ENCODE measurements at places on chromosomes 5 and 9.
A peak's percentile ranks its signal among the peaks of the same experiment; 100 is the strongest.

DNA sequence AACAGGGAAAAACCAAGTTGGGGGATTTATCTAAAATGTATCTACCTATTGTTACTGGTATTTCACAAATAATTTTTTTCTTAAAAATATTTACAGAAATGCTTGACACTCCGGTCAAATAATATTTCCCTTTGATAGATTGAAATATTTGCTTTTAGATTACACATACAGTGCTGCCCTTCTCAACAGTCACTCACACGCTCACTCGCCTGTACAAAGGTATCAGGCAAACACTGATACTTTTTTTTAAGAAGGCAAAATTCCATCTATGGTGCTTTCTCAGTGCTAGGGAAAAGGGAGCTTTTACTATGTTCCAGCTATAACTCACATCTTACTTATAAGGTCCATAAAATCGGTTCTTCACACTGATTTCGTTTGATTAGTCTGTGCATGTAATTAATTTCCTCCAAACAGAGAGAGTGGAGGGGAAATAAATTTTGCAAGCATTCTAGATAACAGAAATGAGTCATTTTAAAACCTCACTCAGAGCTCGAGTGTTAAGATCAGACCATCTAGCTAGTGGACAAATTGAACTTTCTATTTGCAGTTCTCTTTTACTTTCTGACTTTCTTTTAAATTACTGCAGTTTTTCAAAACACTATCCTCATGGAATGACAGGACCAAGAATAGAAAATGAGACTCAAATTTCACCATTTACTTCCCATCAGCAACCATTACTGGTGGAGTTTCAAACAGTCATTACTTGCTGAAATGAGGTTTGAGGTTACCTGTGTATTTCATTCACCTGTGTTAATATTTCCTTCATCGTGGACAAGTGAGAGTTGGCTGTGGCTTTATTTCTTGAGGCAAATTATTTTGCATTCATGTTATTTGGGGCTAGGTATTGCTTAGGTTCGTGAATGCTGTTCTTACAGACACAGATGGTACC is 273.2 kb downstream of the RAB3C start:
- DNase-seq, result no peak

DNA sequence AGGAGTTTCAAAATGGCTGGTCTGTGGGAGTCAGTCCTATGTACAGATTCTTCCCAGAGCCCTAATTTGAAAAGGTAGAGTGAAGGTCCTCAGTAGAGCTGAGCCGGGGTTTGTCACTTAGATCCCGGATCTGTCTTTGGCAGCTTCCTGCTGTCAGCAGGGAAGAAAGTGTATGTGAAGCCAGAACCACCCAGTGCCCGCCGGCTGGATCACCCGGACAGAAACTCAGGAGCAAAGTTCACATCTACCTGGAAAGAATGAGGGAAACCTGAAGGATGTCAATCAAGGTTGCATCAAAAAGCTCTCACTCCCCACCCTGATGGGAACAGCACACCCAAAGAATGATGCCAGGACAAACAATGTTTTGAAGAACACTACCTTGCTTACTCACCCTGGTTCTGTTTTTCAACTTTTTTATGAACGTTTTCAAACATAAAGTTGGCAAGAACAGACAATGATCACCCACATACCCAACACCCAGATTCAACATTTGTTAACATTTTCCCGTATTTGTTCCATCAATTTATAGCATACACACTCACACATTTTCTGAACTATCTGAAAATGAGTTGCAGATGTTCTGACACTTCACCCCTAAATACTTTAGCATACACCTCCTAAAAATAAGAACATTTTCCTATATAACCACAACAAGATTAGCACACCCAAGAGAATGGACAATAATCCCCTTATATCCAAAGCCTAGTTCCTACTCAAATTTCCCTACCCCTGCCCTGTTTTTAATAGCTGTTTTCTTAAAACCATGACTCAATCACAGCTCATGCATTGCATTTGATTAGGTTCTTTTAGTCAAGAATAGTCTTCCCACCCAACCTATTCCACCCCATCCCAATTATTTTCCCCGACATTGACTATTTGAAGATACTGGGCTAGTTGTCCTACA is 133.9 kb downstream of the LHFPL2 start:
- no peak for DNase-seq

DNA sequence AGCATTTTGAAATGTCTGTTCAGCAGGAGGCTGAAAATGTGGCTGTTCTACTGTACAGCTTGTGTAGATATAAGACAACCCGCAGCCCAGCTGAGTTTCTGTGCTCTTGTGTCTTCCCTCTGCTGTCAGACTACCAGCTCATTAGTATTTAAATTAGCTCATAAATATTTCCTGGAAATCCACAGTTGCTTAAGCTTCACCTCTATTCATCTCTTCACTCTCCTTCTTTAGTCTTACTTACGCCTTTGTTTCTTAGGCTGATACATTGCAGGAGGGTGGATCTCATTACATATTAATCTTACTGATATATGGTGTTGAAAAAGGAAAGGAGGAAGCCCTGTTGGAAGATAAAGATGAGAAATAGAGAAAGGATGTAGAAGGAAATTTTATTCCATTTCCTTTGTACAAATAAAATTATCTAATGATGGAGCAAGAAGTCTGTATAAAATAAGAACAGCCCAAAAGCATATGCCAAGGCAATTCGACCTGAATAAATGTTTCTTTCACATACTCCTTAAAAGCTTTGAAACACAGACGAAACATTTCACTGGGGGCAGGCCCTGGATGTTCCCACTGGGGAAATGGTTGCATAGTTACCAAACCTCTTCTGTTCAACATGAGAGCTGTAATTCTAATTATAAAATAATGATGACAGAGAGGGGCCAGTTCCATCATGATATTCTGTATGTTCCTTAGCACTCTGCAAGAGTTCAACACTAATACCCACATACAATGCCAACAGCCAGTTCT is 111.8 kb upstream of the APC start:
- DNase-seq, result no peak

DNA sequence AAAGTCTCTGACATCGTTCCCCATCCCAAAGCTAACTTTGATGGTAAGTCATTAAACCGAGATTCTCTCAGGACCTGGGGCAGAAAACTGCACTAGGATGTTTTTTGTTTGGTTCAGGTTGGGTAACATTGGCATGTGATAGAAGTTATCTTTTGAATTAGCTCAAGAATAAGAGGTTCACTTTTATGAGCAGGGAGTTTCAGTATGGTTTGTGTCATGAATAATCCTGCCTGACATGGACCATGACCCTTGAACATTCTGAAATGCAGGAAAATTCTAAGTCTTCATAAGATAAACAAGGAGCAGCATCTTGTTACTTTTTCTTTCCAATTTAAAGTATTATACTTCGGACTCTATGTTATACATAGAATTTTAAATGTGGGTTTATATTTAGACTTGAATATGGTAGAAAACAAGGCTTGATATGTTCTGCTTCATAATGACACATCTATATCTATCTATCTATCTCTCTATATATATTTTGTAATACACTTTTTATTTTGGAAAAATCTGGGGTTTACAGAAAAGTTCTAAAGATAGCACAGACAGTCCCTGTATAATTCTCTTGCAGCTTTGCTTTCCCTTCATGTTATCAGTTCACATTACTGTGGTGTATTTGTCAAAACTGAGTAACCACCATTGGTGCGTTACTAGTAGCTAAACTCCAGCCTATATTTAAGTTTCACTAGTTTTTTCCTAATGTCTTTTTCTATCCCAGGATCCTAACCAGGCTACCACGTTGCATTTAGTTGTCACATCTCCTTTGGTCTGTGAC is 102.7 kb upstream of the TAF11L2 start:
- no peak for DNase-seq

GRCh38 chr9:22175972-22176545 is 167.0 kb upstream of the CDKN2B start:
- DNase-seq, result no peak

DNA sequence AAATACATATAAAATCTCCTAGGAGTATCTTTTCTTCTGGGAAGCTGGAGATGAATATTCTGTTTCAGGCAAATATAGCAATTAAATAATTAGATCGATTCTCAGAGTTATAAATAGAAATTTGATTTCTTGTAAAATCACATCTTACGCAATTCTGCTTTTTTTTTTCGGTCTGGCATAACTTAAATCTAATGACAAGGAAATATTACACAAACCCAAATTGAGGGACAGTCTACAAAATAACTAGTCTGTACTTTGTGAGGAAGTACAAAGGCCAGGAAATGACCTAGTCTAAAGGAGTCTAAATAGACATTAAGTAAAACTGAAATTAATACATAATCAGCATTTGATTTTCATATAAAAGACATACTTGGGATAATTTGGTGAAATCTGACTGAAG is 133.3 kb downstream of the KIAA0825 start:
- DNase-seq, result no peak

GRCh38 chr5:119454171-119454570 is 1.9 kb downstream of the HSD17B4 start:
- DNase-seq, result no peak

- no peak for DNase-seq
Observed at GRCh38 chr5:43193181-43193893, 1.3 kb downstream of the NIM1K start.

GRCh38 chr9:130746434-130747212 is 53.0 kb downstream of the EXOSC2 start:
- DNase-seq, result no peak

DNA sequence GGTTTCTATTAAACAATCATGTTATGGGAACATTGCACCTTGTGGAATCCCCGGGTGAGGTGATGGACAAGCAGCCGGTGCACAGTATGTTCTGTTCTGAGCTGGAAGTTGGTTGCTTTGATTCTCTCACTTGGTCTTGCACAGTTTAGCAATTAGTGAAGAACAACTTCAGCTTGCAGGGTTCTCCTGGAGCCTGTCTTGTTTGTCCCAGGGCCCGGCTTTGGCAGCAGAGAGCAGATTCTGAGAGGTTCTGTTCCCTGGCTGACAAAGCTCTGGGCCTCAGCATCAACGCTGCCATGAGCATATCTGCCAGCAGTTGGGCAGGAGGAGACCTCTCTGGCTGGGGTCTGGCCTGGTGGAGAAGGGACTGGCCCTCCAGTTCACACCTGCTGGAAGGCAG is 16.9 kb downstream of the GADD45G start:
- no peak for DNase-seq

DNA sequence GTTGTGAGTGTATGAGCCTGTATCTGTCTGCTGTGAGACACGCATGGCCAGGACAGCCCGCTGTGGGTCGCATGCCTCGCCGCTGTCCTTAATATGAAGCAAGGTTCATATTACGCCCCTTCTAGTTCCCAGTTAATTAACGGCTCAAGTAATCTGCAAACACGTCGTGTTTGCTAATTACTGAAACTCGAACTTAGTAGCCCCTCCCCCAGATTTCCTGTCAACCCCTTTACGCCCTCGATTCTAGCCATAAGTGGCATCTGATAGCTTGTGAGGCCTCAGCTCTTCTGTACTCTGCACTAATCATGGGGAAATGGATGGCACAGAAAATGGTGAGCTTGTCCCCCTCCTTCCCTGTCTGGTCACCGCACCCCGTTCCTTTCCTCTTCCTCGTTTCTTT is 116.9 kb upstream of the OTULINL start:
- no peak for DNase-seq

GRCh38 chr5:169001394-169001793 is 299.5 kb downstream of the SLIT3 start:
- DNase-seq, result no peak

DNA sequence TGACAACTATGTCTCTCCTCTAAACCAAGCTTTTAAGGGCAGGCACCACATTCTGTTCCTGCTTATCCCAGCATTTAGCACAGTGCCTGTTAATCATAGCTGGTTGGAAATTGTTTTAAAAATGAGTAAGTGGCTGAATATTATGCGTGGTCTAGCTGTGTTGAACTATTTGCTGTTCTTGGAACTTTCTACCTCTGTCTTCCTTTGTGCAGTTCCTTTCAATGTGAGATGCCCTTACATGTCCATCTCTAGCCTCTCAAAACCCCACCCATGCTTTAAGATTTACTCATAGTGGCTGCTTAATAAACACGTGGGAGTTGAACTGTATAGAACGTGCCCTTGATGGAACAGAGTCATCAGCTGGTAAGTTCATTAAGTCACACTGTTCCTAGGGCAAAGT is 34.5 kb downstream of the C9orf57 start:
- no peak for DNase-seq

DNA sequence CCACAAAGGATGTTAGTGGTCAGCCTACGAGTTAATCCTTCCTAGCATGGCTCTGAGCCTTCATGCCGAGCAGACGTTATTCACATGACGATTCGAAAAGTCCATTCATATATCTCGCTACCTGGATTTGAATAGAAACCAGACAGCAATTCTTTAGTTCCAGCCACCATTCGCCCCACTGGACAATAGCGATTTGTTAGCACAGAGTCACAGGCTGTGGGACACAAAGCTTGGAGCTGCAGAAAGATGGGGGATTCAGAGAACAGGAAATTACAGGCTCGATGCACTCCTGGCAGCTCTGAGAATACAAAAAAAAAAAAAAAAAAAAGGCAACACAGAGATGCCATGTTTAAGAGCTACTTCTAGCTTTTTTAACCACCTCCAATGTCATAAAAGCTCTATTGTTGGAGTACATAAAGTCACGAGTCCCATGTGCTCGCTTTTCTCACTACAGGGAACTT is 110.7 kb downstream of the NR6A1 start:
- peak; percentile 8 for DNase-seq
